NCI-H446 (cell line): ENCODE measurements at places on chromosomes 3 and 15.

GRCh38 chr3:97983933-97984491 is 11.8 kb upstream of the RIOX2 start:
- DNase-seq, result peak; percentile 67

GRCh38 chr15:87799428-87799827 is 457.1 kb downstream of the NTRK3 start:
- DNase-seq, result no peak

DNA sequence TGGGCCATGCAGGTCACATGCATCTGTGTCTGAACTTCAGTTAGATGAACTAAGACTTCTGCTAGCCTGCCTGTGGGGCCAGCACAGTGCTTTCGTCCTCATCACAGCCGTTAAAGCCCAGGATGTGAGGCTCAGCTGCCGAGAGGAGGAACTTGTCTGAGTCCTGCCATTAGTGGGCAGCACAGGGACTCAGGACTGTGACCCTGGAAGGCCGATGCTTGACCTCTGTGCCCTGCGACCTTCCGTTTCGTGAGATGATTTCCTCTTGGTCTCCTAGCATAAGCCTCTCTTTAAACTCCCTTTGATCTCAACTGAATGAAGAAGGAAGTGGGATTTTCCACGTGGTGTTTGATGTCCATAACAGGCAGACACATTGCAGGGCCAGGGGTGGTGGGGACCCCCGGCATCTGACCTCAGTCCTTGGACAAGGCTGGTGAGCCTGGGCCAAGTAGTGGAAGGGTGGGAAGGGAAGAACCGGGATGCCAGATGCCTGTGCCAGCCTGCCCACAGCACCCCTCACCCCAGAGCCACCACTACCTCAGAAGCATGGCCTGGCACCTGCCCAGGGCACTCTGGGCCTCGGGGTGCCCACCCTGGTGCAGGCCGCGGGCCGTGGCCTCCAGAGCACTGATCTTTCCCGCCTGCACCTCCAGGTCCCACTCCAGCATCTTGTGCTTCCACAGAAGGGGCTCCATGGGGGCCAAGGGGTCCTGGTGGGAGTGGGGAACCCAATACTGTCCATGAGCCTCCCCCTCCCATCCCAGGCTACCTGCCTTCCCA is 21.6 kb downstream of the PLA2G4B start:
- DNase-seq, result no peak

GRCh38 chr15:40756938-40757337 is 1.9 kb upstream of the RMDN3 start:
- no peak for DNase-seq

DNA sequence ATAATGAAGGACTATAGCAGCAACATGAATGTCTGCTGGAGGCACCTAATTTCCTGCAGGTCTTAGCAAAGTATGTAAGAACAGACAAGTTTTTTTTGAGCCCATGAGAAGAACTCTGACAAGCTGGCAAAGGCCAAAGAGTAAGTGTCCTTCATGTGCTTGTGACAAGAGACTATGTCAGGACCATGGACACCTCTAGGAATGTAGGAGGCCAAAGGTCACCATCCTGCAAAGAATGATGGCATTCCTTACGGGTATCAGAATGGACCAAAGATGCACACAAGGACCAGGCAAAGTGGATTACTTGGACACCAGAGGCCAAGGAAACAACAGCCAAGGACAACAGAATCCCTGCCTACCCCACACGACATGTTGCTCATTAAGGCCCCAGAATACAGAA is 858.5 kb upstream of the CFAP20DC start:
- DNase-seq, result no peak

GRCh38 chr3:25229586-25229985 is 198.5 kb upstream of the RARB start:
- no peak for DNase-seq

- no peak for DNase-seq
Observed at GRCh38 chr3:188476935-188477334, 323.0 kb downstream of the LPP start.

GRCh38 chr3:16551342-16551976 is 38.0 kb upstream of the RFTN1 start:
- DNase-seq, result no peak

GRCh38 chr3:149004622-149005021 is 13.3 kb downstream of the GYG1 start:
- no peak for DNase-seq
